ENCODE measurements at places on chromosomes 5 and 9.

DNA sequence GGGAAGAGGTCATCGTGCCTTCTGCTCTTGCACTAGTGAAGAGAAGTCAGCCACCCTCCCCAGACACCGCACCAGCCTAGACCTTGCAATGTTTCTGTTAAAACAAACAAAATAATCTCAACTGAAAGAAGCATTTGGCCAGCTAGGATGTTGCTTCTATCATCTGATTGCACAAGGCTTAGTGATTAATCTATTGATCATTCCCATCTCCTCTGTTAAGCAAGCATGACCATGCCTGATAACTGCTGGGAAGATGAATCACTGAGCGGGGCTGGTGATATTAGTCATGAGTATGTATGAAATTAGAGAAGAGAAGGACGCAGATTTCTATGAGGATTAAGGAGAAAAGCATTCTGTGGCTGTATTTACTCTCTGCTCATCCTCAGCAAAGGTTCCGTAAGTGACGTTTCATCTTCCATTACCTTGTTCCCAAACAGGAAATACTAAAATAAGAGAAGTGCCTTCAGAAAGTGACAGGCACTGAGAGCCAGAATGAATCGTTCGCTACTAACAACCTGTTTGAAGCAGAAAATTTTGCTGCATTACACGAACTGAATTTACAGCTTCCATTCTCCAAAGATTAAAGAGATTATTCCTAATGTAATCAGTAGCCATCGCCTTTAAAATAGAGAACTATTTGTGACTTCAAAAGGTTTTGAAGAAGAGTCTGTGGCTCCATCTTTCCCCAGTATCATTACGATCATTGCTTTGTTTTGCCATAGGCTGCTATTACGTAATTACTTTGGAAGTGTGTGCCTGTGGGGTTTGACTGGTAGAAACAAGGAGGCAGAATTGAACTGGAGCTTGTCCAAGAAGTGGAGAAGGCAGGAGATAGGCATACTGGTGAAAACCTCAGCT is 219.1 kb downstream of the MED10 start:
- DNase-seq: no peak

DNA sequence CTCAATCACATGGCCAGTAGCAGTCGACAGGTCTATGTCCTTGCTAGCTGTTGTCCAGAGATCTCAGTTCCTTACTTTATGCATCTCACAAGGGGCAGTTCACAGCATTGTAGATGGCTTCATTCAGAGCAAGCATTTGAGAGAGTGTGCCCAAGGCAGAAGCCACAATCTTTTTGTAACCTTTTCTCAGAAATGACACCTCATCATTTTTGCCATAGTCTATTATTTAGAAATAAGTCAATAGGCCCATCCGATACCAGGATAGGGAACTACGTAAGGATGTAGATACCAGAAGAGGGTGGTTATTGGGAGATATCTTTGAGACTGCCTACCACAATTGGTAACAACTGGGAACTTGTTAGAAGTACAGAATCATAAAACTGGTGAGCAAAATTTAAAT is 37.1 kb downstream of the LURAP1L start:
- DNase-seq: no peak

DNA sequence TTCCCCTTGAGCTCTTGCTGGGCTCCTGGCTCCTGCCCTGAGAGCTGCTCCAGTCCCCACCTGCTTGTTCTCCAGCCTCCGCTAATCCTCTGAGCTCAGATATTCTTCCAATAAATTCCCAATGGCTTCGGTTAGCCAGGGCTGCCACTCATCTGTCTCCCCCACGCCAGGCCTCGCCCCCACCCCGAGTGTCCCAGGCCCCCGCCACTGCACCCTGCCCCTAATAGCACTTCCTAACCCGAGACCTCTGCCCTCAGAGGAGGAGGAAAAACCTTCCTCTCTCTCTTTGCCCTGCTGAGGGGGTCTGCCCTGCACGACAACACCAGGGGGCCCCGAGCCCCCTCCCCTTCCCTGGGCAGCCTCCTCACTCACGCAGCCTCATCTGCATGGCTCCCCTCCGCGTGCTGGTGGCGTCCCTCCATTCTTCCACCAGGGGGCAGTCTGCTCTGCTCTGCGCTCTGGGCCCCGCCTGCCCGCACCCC is 5.4 kb upstream of the LCN15 start:
- DNase-seq: peak; percentile 60

DNA sequence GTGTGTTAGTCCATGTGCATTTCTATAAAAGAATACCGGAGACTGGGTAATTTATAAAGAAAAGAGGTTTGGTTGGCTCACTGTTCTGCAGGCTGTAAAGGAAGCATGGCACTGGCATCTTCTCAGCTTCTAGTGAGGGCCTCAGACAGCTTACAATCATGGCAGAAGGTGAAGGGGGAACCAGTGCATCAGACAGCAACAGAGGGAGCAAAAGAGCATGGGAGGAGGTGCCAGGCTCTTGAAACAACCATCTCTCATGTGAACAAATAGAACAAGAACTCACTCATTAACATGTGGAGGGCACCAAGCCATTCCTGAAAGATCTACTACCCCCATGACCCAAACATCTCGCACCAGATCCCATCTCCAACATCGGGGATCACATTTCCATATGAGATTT is 89.2 kb upstream of the IL33 start:
- no peak for DNase-seq

- DNase-seq: no peak
Observed at GRCh38 chr9:95989297-95989696, 113.8 kb downstream of the ERCC6L2 start.

- DNase-seq: peak; percentile 46
Observed at GRCh38 chr9:136170006-136170901, 34.7 kb downstream of the LHX3 start.

GRCh38 chr9:12775679-12776512 is 1.1 kb downstream of the LURAP1L start:
- DNase-seq: no peak

- peak; percentile 23 for DNase-seq
Observed at GRCh38 chr5:35543408-35543807, 74.3 kb upstream of the SPEF2 start.

GRCh38 chr5:37789991-37790390 is 49.9 kb downstream of the GDNF start:
- DNase-seq: no peak

DNA sequence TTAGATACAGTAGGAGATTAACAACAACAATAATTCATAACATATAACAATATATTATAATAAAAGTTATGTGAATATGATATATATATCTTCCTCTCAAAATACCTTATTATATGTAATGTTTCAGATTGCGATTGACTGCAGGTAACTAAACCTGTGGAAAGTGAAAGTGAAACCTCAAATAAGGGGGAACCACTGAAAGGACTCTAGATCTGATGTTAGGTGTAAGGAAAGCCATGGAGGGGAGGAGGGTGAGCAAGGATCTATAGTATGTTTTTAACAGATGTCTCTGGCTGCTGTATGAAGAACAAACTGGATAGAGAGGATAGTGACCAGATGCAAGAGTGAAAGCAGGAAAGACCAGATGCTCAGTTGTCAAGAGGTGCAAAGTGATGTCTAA is 5.8 kb upstream of the FSTL4 start:
- peak; percentile 26 for DNase-seq

- no peak for DNase-seq
Observed at GRCh38 chr9:121551985-121552753, 52.5 kb upstream of the GGTA1 start.

DNA sequence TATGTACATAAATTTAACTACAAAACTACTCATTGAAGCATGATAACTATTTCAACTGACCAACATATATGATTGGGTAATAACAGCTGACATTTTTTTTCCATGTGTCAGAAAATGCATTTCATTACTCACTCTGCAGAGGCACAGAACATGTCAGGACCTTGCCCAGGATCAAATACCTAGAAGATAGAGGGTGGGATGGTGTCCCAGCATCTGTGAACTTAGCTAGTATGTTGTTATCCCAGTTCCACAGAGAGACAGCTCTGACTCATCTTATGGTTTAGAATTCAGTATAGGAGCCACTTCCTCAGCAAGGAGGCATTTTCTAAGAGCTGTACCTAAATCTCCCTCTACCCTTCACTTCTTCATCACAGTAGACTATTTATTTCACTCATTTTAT is 1198.6 kb upstream of the ACO1 start:
- DNase-seq: no peak

- no peak for DNase-seq
Observed at GRCh38 chr9:106291786-106292185, 571.2 kb upstream of the ZNF462 start.

- no peak for DNase-seq
Observed at GRCh38 chr9:4755026-4755609, 14.1 kb upstream of the AK3 start.

DNA sequence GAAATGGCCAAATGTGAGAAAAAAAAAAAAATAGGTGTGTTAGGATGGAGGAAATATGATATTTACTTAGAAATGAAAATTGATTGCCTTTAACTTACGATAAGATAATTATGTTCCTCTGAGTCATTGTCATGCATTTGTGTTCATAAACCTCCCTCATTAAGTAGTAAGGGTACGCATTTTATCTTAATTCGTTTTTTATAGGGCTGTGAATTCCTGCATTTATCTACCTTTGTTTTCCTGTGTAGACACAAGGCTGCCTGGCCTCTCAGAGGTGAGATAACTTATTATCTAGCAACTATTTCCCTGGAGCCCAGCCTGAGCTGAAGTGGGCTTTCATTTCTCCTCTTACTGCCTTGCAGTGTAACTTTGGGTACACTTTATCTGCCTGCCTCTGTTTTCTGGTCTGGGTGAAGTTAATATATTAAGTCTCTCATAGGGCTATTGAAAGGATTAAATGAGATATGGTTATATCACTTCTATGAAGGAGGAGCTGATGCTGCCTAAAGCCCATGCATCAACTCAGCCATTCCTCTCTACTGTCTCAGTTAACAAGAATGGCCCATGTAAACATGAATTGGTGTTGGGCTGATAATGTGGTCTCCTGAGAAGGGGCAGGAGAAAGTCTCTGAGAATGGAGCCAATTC is 103.8 kb upstream of the KLF4 start:
- DNase-seq: no peak

GRCh38 chr5:172697123-172698121 is 56.4 kb downstream of the NEURL1B start:
- DNase-seq: peak; percentile 94

DNA sequence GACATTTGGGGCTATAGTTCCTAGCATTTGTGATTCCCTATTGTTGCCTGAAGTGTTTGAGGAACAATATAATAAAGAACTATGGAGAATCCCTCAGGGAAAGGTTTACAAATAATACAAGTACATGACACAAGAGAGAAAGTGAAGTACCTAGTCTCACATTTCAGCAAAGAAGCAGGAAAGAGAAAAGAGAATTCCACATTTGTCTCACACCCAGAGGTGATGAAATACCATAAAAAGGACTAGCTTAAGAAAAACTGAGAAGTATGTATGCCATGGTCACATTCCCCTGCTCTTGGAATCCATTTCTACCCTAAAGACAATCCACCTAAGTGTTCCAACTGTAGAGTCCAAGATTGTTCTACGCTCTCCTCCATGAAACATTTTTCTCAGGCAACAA is 79.0 kb upstream of the TARS1 start:
- no peak for DNase-seq

DNA sequence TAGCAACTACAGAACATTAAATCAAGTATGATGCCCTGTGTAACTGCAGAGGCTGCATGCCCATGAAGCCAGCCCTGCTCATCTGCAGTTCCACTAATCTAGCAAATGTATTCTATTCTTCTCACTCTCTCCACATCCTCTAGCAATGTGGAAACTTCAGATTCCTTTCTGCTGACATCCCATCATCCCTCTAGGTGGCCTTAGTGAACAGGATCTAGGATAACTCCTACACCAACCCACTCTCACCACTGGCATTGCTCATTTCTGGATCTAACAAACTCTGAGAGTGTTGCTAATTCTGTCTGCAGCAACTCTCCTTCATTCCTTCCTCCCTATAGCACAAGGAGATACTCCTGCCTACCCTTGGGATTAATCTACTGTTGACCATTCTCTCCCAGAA is 80.8 kb downstream of the FAM81B start:
- no peak for DNase-seq

- peak; percentile 67 for DNase-seq
Observed at GRCh38 chr5:60521376-60522291, 178.3 kb downstream of the DEPDC1B start.

DNA sequence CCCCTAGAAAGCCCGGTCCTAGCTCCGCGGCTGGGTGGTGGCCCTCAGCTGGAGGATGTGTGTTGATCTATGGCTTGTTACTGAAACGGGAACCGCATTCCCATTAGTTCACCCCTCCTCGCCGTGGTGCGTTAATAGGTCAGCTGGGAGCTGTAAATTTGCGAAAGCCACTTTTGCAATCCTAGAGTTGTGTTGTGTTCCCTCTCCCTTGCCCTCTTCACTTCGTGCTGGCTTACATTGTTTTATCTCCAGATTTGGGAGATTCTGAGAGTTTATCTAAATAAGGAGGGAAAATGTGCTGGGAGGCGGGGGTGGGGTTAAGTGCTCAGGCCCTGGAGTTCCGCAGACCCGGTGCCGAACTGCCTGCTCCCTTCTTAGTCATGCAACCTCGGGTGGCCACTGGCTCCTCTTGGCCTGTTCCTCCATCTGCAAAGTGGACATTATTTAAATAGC is 62.8 kb downstream of the HMCN2 start:
- DNase-seq: no peak

DNA sequence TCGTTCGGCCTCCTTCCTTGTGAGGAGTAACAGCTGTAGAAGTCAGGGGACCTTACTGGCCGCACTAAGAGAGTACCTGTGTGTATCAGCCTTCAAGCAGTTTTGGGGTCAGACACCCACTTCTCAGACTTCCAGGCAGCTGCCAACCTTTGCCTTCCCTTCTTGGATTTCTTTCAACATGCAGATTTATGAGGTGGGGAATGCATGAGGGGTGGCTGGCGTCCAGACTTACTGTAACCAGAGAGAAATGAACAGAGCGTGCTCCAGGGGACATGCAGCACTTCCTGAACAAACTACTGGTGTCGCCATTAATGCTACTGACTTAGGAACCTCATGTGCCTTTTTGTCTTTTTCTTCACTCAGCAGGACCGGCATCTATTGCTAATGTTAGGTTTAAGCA is 46.7 kb downstream of the INSYN2B start:
- DNase-seq: no peak

DNA sequence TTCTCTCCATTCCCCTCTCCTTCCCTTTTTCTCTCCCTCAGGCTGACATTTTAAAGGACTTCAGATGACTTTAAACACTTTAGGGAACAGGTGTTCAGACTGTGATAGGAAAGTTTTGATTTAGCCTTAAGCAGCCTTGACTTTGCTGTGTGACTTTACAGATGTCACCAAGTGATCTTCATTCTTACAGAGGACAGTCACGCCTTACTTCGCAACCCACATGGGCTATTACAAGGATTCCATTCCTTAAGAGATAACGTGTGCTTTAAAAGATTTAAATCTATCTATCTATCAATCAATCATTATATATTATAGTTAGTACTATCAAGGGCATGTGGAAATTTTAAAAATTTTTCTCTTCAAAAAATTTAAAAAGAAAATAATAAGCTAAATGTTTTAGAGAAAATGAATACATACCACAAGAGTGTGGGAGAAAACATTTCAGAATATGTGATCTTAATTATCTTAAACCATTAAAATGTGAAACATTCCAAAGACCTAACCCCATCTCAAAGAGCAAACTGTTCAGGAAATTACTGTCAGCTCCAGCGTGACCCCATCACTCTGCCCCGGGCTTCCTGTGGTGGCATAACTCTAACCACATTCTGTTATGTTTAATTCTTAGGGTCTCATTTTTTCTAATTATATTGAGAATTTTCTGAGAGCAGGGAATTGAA is 530.5 kb downstream of the SEMA5A start:
- DNase-seq: no peak

GRCh38 chr5:149490599-149491485 is 60.4 kb downstream of the CSNK1A1 start:
- peak; percentile 24 for DNase-seq

- peak; percentile 39 for DNase-seq
Observed at GRCh38 chr5:76684756-76685519, 31.0 kb upstream of the F2R start.

Measured in OCI-M1 (cell line).